ENCODE measurements at places on chromosomes 11 and 22.

DNA sequence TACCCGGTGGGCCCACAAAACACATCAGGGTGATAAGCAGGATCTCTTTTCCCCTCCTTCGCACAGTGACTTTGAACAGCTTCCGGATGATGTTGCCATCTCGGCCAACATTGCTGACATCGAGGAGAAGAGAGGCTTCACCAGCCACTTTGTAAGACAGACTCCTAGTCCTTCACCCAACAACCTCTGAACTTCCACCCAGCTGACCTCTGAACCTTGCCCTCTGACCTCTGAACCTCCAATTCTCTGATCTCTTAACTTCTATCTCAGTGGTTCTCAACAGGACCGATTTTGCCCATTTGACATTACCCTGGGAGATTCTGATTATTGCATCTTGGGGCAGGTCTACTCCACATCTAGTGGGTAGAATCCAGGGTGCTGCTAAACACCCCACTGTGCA is 3.2 kb downstream of the NCF4 start:
- no peak for DNase-seq

GRCh38 chr22:27638329-27639233 is 163.0 kb downstream of the MN1 start:
- no peak for DNase-seq

GRCh38 chr11:69285766-69286165 is 8.2 kb upstream of the MYEOV start:
- no peak for DNase-seq

GRCh38 chr11:61403658-61404057 is 11.3 kb downstream of the TMEM216 start:
- DNase-seq: no peak

GRCh38 chr11:132601875-132602274 is 930.4 kb downstream of the OPCML start:
- DNase-seq: no peak

GRCh38 chr11:11387207-11387606 is 34.2 kb upstream of the CSNK2A3 start:
- DNase-seq: no peak

DNA sequence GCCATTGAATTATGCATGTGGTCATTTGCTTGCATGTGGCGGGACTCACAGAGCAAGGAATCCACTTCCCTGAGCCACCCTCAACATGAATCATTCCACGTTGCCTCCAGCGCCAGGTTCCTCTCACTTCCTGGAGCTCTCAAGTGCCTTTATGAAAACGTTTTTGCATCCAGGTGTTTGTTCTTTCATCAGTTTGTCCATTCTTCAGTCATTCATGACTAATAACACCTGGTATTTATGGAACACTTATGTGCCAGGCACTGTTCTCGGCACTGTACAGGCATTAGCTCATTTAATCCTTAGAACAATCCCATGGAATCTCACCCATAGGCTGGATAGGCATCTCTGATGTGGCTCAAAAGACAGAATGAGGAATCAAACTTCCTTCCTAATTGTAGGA is 256.1 kb upstream of the SYN3 start:
- DNase-seq: no peak

GRCh38 chr11:111631666-111632039 is 29.4 kb downstream of the SIK2 start:
- peak; percentile 71 for DNase-seq

DNA sequence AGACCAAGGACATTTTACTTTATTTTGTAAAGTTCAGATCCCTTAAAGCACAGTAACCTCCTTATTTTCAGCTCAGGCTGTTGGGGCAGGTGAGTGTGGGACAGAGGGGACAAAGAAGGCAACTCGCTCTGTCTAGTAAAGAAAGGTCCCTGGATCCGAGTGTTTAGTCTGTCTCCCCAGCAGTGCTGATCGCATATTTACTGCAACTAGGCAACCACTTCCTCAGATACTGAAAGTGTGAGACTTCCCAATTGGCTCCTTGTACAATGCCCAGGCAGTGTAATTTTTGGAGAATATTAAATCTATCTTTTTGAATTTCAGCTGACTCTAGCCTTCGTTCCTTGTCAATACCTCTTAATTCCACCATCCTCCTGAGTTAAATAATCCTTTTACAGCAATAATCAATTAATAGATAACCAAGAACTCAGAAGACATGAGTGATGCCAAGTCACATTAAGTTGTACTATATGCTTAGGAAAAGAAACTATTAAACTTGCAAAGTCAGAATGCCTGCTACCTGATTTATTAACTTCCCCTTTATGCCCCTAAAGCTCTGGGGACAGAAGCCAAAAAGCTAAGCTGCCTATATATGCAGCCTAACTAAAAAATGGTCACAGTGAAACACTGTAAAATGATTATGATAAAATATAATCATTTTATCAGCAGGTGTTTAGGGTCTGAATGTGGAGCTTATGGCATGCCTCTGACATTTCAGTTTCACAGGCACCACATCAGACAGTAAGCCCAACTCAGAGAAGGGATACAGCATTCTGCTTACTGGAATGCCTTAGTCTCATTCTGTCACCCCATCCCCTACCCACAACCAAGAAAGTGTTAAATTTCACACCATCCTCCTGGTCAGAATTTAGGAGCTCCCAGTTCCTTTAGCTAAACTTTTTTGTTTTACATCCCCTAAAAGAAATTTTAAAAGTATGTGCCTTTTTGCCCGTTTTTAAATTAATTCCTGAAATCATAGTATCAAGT is 138.7 kb downstream of the TRIM44 start:
- peak; percentile 30 for DNase-seq

DNA sequence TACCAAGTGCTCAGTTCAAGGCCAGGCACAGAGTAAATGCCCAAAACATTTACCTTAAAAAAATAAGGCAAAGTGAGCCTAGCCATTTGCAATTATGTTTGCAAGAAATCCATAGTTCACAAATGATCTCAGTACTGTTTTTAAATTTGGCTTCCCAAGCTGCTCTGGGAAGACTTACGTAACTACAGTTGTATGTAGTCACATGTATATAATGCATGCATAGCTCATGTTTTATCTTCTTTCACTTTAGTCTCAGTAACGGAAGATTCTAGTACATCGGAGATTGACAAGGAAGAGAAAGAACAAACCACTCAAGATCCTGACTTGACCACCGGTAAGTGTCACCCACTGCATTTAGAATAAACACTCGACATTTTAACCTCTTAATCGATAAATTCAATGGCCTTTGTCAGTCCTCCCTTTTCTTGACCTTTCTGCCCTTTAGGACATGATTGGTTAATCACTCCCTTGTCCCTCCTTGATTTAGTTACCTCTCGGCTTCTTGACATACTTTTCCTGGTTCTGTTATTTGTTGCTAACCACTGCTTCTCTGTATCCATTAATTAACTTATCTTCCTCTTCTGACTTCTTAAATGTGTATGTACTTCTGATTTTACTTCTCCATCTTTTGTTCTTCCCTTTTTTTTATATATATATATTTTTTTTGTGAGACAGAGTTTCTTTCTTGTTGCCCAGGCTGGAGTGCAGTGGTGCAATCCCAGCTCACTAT is 18.0 kb upstream of the JHY start:
- DNase-seq: peak; percentile 15

DNA sequence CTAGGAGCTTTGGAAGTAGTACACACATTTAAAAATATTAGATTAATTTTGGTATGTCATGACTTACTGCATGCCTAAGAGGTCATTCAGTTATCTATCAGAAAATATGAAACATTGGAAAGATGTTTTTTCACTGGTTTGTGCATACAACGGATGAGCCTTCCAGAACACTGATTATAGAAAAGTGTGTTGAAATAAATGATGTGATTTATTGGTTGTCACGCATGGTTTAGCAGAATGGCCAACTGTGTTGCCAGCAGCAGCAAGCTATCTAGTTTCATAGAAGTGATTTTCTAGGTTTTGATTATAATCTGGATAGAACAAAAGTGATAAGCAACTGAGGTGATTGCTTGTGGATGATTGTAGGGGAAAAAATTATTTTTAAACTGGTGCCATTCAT is 53.6 kb downstream of the DDX10 start:
- no peak for DNase-seq

DNA sequence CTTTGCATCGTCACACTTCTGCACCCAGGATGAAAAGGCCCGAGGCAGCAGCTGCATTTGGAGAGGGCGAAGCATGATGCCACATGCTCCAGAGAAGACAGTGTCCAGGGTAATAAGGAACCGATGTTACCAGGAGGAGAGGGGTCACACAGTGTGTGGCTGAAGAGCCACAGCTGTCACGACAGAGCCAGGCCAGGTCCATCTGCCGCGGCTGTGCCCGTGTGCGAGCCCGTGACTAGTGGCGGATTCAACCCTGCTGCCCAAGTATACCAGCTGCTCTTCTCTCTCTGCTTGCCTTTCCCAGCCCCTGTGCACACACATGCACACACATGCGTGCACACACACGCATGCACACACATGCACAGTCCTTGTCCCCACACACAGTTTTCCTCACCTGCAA is 1432.5 kb downstream of the BRD1 start:
- DNase-seq: no peak

DNA sequence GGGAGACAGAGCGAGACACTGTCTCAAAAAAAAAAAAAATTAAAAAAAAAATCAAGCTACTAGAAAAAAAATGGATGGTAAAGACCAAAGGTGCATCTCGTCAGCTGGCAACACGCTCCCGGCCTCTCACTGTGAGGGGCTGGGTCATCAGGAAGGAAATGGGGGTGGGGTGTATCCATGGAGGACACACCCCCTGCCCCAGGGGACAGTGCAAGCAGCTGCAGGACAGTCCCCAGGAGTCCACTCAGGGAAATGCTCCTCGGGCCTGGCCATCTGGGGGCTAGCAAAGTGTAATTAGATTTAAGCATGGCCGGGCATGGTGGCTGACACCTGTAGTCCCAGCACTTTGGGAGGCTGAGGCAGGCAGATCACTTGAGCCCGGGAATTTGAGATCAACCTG is 23.1 kb downstream of the TTLL1 start:
- DNase-seq: no peak

GRCh38 chr11:72584293-72584938 is 89.8 kb downstream of the PDE2A start:
- peak; percentile 28 for DNase-seq

- peak; percentile 63 for DNase-seq
Observed at GRCh38 chr11:36744375-36745168, 146.5 kb upstream of the RAG2 start.

DNA sequence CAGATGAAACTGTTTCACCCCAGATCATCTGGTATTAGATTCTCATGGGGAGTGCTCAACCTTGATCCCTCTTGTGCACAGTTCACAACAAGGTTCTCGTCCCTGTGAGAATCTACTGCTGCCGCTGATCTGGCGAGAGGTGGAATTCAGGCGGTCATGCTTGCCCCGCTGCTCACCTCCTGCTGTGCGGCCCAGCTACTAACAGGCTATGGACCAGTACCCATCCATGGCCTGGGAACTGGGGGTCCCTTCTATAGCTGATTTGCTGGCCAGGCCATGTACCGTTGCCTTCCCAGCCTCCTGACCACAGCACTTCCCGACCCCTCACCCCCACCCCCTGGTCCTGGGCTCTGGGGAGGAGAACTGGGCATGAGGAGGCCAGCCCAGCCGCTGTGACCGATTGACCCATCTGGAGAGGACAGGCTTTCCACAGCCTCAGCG is 2.6 kb downstream of the PHLDA2 start:
- DNase-seq: no peak

DNA sequence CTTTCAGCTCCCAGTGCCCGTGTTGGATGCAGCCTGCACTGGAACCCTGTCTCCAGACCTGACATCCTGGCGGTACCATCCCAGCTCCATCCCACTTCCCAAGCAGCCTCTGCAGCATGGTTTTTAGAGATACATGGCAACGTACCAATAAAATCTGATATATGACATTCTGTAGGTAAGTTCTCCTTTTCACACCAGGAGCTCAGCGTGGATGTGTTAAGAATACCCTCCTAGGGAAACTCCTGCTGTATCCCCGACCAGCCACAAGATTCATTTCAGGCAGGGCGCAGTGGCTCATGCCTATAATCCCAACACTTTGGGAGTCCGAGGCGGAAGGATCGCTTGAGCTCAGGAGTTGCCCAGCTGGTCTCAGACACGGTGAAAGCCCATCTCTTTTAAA is 15.4 kb downstream of the APOL5 start:
- DNase-seq: no peak

GRCh38 chr11:108757630-108758029 is 92.8 kb downstream of the DDX10 start:
- DNase-seq: no peak

DNA sequence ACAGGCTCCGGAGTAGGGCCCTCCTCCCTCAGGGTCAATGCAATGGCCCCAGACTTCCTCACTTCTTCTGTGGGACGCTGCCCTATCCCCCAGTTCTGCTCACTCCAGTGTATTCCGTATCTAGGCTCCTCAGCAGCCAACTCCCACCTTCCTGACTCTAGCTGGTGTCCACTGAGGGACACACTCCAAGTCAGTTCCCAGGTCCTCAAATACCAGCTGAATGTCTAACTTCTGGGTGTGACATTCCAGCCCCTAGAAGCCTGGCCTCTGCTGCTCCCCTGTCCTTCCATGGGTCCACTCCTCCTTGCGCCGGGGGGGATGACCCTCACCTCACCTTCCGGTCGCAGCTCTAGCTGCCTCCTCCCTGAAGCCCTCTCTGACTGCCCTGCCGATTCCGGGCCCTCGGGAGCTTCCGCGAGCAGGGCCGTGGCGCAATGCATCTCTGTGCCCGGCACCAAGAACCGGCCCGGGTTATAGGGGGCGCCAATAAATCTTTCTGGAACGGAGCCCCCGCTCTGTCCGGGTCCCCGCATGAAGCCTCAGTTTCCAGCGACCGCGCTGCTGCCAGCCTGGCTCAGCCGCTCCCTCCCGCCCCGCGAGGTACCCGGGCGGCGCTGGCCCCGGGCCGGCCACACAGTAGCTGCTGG is 15.4 kb downstream of the BAD start:
- DNase-seq: peak; percentile 82

DNA sequence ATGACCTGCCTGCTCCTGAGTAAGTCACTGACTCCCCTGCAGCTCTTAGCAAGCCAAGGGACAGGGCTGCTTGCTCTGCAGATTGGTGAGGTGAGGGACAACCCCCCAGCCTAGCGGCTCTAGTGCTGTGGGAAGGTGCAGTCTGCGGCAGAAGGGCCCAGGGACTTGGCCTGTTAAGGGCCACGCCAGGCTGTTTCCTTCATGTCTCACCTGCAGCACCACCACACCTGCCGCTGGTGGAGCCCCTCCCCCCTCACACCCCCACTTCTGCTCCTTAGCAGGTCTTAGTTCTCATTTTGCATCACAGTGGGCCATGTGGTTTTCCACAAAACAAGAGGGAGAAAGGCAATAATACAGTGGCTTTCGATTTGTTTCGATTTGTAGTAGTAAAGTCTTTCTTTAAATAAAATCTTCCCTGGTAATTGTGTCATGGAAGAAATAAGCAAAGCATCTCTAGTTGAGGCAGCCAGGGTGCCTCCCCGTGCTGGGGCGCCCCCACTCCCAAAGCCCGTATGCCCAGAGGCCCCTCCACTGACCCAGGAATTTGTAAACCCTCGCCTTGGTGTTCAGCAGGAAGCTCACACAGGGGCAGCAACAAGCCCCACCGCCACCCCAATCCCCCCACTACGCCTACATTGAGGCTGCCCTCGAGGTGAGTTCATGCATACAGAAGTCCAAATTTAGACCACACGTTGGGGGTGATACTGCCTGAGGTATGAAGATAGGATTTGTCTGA is 86.5 kb upstream of the CLDN5 start:
- DNase-seq: no peak

Data from cardiac fibroblast (primary cell).